ENCODE measurements at places on chromosomes 2 and 18.

GRCh38 chr2:200615247-200615646, 29.4 kb downstream of the AOX1 start:
- DNase-seq = no peak

DNA sequence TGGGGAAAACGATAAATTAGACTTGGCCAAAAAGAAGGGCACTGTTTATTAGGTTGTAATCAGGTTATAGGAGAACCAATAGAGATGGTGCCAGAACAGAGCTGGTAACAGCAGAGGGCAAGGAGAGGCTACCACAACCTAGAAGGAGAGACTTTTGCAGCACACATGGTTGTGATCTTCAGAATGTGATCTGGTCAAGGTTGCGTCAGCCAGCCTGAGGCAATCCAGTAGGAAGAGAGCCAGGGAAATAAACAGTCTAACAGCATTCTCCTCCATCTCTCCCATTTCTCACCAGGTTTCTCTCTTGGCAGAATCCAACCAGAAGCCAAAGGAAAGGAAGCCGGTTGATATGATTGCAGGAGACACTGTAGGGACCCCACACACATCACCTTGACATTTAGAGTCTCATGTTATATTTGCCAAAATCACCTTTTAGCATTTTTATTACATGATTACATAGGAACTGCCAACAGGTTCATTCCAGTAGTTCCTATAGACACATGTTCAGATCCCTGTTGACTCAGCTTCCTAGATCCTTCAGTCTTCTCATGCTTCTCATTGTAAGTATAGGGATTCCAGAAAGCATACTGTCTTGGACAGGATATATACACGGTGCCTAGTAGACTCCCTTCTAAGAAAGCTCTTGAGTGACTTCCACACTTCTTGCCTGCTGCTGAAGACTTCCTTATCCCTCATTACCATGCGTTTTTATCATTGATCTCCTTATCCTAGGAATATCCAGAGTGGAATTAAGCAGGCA, 17.6 kb upstream of the SPATS2L start:
- DNase-seq = no peak

DNA sequence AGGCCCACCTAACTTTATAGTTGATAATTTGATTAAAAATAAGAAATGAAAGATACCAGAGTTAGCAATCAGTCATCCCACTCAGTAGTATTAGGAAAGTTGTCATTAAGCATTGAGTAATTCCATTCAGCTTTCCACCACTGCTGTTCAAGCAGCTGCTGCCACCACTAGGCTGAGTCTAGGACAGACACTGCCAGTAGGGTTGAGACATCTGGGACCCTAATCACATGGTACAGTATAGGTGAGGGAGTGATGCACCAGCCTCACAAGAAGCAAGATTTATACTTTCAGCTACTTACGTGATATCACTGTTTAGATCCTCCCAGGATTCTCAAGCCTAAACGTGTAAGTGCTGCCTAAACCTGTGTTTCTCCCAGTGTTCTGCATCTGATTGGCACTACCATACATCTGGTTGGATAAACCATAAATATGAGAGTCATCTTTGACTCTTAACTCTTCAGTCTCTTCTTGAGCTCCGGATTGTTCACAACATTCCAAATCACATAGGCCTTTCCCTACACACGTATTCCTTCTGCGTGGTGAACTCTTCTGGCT, 3.2 kb downstream of the UBXN4 start:
- DNase-seq = no peak

DNA sequence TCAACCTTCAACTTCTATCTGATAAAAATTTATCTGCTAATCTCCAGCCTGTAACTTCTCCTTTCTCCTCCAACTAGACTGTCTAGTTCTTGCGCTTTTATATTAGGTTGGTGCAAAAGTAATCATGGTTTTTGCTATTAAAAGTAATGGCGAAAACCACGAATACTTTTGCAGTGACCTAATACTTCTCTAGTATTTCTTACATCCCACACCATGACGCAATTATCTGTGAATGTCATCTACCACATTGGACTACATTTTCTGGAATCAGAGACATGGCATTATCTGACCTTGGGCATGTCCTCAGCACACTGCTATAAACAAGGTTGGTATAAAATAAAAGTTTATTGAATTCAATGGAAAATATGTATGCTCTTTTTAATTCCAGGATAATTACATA, 370.2 kb upstream of the LYPD1 start:
- DNase-seq = no peak

DNA sequence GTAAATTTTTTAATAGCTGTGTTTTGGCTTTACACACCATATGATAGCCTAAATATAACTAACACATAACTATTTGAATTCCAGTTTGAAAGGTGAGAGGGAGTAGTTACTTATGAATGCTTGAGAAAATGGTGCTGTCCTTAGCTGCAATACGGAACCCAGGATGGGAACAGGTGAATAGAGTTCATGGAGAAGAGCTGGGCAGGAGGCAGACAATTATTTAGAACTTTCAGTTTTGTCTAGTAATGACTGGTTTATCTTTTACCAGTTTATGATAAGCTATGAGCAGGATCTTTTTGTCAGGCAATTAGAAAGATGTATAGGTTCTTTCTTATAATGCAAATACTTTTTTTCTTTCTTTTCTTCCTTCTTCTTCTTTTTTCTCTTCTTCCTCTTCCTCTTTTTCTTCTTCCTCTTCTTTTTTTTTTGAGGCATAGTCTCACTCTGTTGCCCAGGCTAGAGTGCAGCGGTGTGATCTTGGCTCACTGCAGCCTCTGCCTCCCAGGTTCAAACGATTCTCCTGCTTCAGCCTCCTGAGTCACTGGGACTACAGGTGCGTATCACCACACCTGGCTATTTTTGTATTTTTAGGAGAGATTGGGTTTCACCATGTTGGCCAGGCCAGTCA, 25.9 kb downstream of the UBR3 start:
- no peak for DNase-seq

- no peak for DNase-seq
Measured at GRCh38 chr18:37544217-37544616, 21.4 kb downstream of the CELF4 start.

DNA sequence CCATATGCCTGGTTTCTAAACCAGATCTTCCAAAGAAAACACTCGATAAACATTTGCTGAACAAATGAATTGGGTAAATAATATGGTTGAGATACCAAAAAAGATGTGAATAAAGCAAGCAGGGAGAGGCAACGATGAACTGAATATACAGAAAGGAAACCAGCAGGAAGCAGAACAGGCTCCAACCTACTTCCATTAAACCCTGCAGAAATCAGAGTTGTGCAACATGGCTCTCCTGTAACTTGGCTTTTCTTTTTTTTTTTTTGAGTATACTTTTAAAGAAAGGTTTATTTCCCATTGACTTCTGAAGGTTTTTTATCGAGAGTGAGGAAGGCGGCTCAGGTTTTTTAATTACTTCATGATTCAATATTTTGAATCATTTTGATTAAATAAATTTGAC, 23.5 kb downstream of the ITSN2 start:
- DNase-seq = no peak

DNA sequence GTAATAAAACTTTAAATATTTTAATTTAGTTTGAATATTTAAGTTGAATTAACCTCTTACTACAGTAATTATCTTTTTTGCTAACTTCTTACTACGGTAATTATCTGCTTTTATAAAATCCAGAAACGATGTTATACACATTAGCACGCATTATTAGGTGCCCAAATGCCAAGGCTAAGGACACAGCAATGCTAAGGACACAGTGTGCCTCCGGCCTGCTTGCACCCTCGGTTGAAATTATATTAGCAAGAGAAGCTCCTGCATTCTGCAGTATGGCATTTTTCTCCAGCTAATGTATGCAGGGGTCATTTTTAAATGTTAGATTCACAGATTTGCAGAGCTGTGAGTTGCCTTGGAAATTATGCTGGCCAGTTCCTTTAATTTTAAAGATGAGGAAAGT, 220.0 kb downstream of the NEDD4L start:
- no peak for DNase-seq

DNA sequence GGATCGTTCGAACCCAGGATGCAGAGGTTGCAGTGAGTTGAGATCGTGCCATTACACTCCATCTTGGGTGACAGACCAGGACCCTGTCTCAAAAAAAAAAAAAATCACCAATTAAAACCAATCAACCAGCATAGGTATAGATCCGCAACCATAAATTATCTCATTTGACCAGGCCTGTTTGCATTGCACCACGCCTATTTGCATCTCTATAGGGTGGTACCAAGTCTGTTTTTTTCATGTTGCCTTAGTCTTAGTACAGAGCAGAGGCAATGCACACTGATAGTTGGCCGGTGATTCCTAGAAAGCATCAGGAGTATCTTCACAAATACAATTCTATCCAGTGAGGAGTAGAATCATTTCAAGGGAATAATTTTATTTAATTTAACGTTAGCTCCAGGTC, 9.3 kb upstream of the NPC1 start:
- DNase-seq = no peak

All from stomach (tissue), 19 donors.